ENCODE measurements at places on chromosomes 1 and 21. TPM values are rescaled to one million over a fixed set of nuclear protein-coding genes. Genes with fewer than 3 reads are reported as not detected.

- no peak for DNase-seq
- no peak overlapping the region for H3K4me3 ChIP-seq
- H3K27me3 ChIP-seq: no peaks in the 10 kb centered on the region
- H3K4me1 ChIP-seq: peaks cover 14% of the 10 kb centered on the region
Measured at GRCh38 chr1:158145173-158145719, 35.4 kb upstream of the CD1D start.

DNA sequence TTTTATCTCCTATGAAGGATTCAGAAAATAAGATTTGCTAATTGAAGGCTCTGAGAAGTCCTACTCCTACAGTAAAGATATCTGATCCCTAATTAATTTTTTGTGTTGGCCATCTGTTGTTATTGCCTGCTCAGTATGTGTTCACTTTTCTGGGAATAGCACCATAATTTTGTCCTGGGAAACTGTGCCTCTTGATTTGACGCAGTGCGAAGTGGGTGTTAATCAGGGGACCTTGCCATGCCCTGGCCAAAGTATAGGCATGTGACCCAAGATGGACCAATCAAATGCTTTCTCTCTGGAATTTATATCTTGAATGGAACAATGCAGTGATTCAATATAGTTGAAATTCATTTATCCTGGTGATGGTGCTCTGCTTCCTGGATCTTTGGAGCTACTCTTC is 30.4 kb upstream of the GNG12 start:
- no peaks in the 10 kb centered on the region for H3K4me1 ChIP-seq
- DNase-seq: no peak
- no peaks in the 10 kb centered on the region for H3K36me3 ChIP-seq
- peaks cover 20% of the 10 kb centered on the region for H3K27me3 ChIP-seq
- H3K27ac ChIP-seq: no peak overlapping the region
- H3K4me3 ChIP-seq: no peak overlapping the region

PADI3 gene
- not detected for total RNA-seq

- H3K27ac ChIP-seq: no peak overlapping the region
- no peaks in the 10 kb centered on the region for H3K4me1 ChIP-seq
- no peak for DNase-seq
- H3K4me3 ChIP-seq: no peak overlapping the region
- no peaks in the 10 kb centered on the region for H3K36me3 ChIP-seq
Measured at GRCh38 chr1:103156966-103157365, 48.6 kb upstream of the COL11A1 start.

FAM163A gene
- not detected for total RNA-seq

DNA sequence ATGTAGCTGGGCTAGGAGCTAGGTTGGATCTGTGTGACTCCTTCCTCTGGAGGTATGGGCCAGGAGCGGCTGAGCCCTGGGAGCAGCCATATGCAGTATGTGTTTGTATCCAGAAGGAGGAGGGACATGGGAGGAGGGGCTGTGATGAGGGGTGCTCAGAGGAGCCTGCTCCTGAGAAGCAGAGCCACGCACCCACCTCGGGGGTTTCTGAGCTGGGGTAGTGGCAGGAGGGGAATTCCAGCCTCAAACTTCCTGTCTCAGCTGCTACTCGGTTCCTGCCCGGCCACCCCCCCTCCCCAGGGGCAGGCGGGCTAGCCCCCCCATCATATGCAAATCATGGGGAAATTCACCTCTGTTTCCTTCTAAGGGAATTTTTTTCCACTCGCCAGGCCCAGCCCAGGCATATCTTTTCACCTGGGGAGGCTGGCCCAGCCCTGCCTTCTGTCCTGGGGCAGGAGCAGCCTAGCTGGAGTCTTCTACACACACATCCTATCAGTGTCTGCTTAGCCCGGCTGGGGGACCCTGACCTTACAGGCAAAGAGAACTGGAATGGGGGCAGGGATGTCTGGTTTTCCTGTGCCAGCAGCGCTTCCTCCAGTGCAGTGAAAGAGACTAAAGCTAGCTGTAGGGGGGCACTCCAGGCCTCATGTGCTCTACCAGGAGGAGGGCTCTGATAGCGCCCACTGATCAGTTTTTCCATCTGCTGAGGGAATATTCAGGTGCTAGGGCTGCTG is 3.0 kb downstream of the ZC3H12A start:
- DNase-seq: peak; percentile 71
- peaks cover 64% of the 10 kb centered on the region for H3K4me1 ChIP-seq
- H3K36me3 ChIP-seq: peaks cover 60% of the 10 kb centered on the region

GRCh38 chr1:45569571-45569961 is 14.3 kb upstream of the NASP start:
- H3K27me3 ChIP-seq: no peaks in the 10 kb centered on the region
- peaks cover 28% of the 10 kb centered on the region for H3K36me3 ChIP-seq
- DNase-seq: no peak
- no peaks in the 10 kb centered on the region for H3K4me1 ChIP-seq

FAM177B gene
- not detected for total RNA-seq

DNA sequence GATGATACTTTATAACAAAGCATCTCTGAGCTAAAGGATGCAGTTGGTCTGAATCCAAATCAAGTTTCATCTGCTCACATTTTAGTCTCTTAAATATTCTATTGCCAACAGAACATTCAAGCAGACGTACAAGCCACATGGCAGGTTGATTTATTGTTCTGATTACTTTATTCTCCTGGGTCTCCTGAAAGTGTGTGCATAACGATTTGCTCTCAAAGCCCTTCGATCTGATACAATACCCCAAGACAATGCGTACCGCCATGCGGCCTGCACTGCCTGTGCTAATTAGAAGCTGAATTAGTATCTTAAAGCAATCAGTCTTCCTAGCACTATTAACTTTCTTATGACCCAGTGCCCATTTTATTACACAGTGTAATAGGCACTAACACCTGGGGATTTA is 56.9 kb downstream of the FHAD1 start:
- H3K36me3 ChIP-seq: no peaks in the 10 kb centered on the region
- no peaks in the 10 kb centered on the region for H3K4me1 ChIP-seq
- no peak for DNase-seq
- no peak overlapping the region for H3K27ac ChIP-seq
- peaks cover 11% of the 10 kb centered on the region for H3K27me3 ChIP-seq

FCRL2 gene
- not detected for total RNA-seq

PRDM16 gene
- total RNA-seq: 0.21 TPM

GRCh38 chr1:6675941-6676340 is 25.7 kb downstream of the DNAJC11 start:
- no peak for DNase-seq
- no peak overlapping the region for H3K4me3 ChIP-seq
- peaks cover 31% of the 10 kb centered on the region for H3K36me3 ChIP-seq
- no peaks in the 10 kb centered on the region for H3K4me1 ChIP-seq
- H3K27me3 ChIP-seq: no peaks in the 10 kb centered on the region

GRCh38 chr1:234840253-234840652 is 230.3 kb upstream of the IRF2BP2 start:
- H3K4me3 ChIP-seq: no peak overlapping the region
- no peaks in the 10 kb centered on the region for H3K36me3 ChIP-seq
- peak overlapping the region; percentile 17 for H3K27ac ChIP-seq

GRCh38 chr1:95263450-95263849 is 29.4 kb downstream of the RWDD3 start:
- H3K27me3 ChIP-seq: peaks cover 4% of the 10 kb centered on the region
- no peaks in the 10 kb centered on the region for H3K4me1 ChIP-seq
- H3K36me3 ChIP-seq: no peaks in the 10 kb centered on the region
- no peak for DNase-seq
- H3K4me3 ChIP-seq: no peak overlapping the region

MAP1LC3C gene
- not detected for total RNA-seq

DNA sequence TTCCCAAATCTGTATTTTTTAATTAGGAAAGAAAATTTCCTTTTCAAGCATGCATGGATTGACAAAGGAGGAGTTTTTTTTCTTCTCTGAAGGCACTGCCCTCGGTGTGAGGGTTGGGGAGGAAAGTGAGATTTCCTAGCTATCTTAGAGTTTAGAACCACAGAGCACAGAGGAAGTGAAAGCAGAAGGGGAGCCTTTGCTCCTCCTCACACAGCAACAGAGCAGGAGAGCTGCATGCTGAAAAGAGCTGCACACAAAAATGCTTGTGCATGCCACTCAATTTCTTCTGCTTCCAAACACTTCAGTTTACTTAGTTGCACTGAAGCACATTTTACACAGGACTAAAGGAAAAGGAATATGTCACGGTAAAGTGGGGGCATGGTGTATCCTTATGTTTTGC is 308.1 kb downstream of the GPATCH2 start:
- no peaks in the 10 kb centered on the region for H3K27me3 ChIP-seq
- H3K27ac ChIP-seq: no peak overlapping the region
- DNase-seq: no peak
- H3K4me3 ChIP-seq: no peak overlapping the region

DNA sequence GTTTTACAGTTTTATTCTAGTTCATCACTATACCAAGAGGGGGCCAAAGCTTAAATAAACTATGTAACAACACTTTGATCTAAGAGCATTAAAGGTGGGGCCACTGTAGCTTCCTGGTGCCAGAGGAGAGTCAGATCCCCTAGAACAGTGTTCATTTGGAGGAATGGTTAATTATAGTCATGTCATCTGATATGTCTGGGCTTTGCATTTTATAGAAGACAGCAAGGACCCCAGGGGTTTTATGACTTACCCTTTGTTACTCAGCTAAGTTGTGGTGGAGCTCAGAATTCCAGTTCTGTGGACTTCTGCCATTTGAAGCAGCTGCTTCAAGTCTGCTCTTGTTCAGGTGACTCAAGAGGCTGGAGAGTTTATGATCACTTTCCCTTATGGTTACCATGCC is 16.7 kb downstream of the KDM4A start:
- H3K36me3 ChIP-seq: peaks cover 82% of the 10 kb centered on the region
- H3K27ac ChIP-seq: no peak overlapping the region
- DNase-seq: no peak
- no peaks in the 10 kb centered on the region for H3K27me3 ChIP-seq

GRCh38 chr1:74771913-74772515 is 39.1 kb downstream of the TYW3 start:
- H3K4me3 ChIP-seq: no peak overlapping the region
- peaks cover 7% of the 10 kb centered on the region for H3K27me3 ChIP-seq
- H3K27ac ChIP-seq: no peak overlapping the region
- H3K4me1 ChIP-seq: no peaks in the 10 kb centered on the region

DNA sequence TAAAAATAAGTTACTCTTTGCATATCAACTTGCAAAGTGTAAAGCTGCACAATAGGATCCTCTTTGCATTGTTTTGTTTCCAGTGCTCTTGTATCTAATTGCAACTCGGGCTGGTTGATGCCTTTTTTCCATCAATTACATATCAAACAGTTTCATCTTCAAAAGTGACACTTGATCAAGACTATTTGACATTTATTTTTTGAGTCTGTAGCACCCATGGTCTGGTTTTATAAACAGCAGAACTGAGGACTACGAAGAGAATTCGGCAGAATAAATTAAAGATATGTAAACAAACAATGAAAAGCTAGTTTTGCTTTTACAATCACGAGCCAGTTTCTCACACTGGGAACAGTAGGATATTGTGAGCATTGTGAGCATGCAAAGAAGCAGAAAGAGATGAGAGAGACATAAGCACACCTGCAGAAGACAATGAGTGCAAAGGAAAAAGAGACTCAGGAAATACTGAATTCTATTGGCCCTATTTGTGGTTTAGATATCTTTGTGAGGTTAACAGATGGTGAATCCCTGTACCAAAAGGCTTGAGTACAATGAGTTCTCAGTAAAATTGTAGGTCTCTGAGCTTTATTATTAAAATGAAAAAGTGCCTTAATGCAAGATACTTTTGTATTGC is 45.4 kb downstream of the RPL5 start:
- no peaks in the 10 kb centered on the region for H3K27me3 ChIP-seq
- peak overlapping the region; percentile 13 for H3K4me3 ChIP-seq
- H3K36me3 ChIP-seq: peaks cover 22% of the 10 kb centered on the region
- H3K27ac ChIP-seq: peak overlapping the region; percentile 57

GRCh38 chr1:58939146-58939545 is 155.3 kb upstream of the JUN start:
- H3K27ac ChIP-seq: no peak overlapping the region
- no peaks in the 10 kb centered on the region for H3K27me3 ChIP-seq
- no peak overlapping the region for H3K4me3 ChIP-seq
- H3K36me3 ChIP-seq: peaks cover 7% of the 10 kb centered on the region
- no peak for DNase-seq

AURKAIP1 gene
- 123 TPM for total RNA-seq

KCNH1 gene
- total RNA-seq: not detected
